NCI-H446 treated with DMSO at 0.1 percent for 48 hours (cell line): ENCODE measurements at places on chromosomes 6 and 20.

- DNase-seq, result no peak
Observed at GRCh38 chr20:37564016-37564387, 36.3 kb upstream of the BLCAP start.

- no peak for DNase-seq
Observed at GRCh38 chr20:24964506-24964840, 15.4 kb downstream of the CST7 start.

GRCh38 chr6:293193-294174 is 1.2 kb downstream of the DUSP22 start:
- no peak for DNase-seq

DNA sequence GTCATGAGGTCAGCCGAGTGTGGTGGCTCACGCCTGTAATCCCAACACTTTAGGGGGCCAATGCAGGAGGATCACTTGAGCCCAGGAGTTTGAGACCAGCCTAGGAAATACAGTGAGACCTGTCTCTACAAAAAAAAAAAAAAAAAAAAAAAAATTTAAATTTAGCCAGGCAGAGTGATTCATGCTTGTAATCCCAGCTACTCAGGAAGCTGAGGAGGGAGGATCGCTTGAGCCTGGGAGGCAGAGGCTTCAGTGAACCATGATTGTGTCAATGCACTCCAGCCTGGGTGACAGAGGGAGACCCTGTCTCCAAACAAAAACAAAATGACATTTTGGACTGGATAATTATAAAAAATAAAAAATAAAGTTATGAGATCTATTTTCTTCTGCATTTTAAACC is 56.2 kb downstream of the ADGRF1 start:
- DNase-seq, result no peak

- no peak for DNase-seq
Observed at GRCh38 chr6:1386038-1386709, 3.2 kb upstream of the FOXF2 start.

DNA sequence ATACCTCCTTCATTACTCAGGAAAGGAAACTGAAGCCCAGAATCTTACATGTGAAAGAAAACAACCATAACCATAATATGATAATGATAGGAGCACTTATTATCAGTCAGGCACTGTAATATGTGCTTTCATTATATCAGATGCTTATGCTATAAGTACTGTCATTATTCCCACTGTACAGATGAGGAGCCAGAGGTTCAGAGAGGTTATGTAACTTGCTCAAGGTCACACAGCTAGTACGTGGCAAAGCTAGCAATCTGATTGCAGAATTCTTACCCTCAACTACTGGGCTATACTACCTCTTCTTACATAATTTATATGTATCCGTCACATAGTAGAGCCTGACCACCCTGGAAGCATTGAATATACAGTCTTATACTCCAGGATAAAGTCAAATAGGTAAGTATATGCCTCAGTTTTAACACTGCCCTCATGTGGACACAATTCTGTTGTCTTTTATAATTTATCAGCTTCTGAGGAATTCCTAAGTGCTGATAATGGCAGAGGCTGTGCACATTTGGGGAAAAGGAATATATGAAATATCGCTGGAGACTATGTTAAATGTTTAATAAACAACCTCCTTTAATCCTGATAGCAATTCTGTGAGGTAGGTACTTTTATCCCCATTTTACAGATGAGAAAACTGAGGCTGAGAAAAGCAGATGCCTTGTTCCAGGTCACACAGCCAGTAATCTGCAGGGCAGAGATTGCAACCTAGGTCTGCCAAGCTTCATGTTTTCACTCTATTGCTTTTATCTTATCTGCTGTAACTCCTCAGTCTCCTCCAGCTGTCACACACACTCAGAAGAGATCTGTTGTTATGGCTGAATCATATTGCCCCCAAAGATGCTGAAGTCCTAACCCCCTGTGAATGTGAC is 13.4 kb downstream of the BCAS1 start:
- no peak for DNase-seq

DNA sequence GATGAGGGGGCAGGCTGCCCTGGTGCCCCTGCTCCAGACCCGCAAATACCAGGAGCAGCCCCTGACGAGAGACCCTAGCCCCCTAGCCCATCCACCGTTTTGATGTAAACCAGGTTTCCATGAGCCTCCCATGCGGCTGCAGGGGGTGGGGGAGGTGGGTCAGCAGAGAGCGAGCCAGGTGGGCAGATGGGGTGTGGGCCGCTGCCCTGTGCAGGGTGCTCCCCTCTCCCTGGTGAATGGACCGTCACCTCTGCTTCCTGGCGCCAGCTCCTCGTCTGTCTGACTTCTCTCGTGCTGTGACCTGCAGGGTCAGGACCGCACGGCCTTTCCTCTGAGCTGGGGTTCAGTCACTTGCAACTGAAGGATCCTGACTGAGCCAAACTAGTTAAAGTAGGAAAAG is 15.7 kb upstream of the BHLHE23 start:
- no peak for DNase-seq

- DNase-seq, result no peak
Observed at GRCh38 chr20:10502098-10502526, 67.0 kb downstream of the SLX4IP start.

DNA sequence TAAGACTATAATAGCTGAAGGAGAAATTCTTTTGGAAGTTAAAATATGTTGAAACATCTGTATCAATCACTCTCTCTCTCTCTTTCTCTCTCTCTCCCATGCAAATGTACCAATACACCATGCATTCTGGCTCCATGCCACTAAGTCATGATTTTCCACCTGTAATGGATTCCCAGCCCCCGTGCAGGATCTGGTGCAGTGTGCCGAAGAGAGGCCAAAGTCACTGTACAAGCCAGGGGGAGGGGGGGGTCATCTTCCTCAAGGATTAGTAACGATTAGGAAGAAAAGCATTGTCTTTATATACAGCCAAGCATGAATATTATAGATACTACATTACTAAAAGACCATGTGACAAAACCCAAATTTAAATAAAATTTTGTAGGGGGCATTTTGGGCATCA is 725.1 kb downstream of the KIF16B start:
- no peak for DNase-seq

DNA sequence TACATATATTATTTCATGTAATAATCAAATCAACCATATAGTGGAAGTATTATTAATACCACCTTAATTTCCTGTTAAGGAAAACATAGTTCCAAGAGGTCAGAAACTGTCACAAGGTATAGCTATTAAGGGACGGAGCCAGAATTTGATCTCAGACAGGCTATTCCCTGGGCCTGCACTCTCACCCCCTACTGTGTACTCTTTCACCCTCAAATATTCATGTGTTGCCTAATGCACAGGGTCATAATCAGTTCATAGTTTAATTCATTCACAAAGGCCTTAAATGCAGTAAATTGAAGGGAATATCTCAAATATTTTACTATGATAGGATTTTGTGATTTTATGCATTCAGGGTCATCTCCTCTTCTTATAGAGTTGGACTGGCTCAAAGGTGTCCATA is 67.2 kb upstream of the IFNGR1 start:
- no peak for DNase-seq
